Stimulated activated CD4-positive, alpha-beta T cell treated with anti-CD3 and anti-CD28 coated beads, Interleukin-1b, Interleukin-23, amount 100 ng/mL, for 48 hours (primary cell): ENCODE measurements at places on chromosomes 1 and 21.
A peak's percentile ranks its signal among the peaks of the same experiment; 100 is the strongest.

DNA sequence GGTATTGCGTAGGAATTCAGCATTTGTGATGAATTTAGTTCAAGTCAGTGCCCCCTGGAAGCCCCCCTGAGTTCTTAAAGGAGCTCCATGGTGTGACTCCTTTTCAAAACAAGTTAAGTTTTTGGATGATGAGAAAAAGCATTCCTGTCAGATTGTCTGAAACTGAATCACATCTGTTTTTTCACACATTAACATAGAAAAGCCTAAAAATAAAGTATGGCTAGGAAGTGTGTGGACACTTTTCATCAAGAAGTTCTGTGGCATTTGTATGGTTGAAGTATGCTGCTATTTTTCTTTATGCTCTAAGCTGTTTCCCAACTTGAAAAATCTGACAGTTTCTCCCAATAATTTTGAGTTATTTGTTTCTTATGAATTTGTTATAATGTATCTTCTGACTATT, 33.7 kb downstream of the PRDM2 start:
- DNase-seq, result no peak

DNA sequence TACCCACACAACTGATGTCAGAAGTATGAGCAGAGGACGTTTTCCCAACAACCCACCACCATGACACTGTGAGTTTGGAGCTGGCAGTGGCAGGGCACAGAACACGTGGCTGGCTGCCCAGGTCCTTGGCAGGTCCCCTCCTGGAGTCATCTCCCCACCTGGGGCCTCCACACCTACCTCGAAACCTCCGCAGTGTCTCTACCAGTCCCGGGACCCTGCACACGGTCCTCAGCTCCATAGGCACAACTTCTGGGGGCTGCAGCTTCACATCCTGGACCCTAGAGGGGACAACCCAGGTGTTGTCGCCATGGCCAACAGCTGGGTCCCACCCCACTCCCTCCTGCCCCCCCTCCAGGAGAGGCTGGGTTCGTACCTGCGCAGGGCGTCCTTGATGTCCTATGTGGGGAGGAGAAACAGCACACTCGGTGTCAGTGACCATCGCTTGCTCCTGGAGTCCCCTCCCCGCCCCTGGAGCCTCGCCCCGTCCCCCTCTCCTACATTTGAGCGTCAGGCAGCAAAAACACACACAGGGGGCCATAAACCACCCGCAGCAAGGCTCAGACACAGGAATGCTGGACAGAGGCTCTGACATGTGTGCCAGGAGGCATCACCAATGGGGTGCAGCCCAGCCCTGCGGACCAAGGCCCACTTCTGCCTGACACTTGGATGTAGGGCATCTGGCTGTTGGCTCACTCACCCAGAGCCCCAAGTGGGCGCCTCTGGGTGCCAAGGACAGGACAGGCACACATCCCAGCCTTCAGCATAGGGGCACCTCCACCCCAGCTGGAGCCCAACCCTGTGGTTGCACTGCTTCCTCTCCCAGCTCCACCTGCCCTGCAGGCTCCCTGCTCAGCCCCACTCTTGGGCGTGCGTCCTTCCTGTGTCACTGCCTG, 9.6 kb downstream of the TRIM11 start:
- DNase-seq, result no peak

DNA sequence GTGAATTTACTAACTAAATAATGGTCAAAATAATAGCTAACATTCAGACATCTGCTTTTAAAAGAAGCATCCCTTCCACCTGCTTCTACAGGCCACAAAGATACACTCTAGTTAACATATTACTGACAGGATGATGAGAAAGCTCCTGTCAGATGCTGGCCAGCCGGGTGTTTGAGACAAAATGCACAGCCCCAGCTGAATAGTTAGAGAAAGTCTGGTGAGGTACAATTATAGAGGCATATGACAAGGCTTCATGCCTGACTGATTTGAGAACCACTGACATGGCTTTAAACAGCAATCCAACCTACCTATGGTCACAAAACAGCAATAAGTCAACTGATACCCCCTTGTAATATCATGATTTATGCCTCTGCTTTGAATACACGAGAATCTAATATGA, 137.0 kb downstream of the DENND1B start:
- no peak for DNase-seq

DNA sequence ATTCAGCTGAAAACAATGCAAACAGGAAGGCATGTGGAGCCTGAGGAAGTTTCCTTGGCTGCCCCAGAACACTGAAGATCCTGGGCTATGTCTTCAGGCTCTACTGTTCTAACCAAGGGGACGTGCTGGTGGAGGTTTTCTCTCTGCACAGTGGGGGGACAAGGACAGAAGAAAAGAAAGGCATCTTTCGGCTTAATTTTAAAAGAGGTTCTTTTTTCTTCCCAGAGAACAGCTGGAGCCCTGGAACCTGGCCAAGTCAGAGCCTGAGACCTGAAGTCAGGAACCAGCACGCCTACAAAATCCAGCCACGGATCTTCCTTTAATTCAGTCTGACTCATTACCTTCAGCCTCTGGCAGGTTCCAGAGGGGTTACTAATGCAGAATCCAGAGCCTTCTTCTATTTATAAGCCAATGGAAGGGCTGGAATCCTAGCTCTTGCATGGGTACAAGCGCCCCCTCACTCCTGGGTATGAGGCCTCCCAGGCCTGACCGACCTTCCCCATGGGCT, 19.8 kb downstream of the CTNNBIP1 start:
- no peak for DNase-seq

DNA sequence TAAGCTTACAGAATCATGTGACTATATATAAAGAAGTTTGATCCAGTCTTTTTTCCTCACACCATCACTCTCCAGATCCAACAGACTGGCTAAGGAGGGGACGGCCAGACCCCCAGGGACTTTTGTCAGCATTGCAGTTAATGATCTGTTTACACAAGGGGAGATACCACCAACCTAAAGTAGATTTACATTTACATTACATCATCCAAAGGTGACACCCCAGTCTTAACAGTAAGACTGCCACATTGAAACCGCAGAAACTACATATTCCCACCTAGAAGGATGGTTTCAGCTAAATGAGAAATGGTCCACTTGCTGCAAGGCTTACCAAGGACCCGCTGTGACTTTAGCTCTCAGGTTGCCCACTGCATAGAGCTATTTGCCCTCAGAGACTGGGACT, 3.4 kb downstream of the RCAN1 start:
- DNase-seq, result no peak

DNA sequence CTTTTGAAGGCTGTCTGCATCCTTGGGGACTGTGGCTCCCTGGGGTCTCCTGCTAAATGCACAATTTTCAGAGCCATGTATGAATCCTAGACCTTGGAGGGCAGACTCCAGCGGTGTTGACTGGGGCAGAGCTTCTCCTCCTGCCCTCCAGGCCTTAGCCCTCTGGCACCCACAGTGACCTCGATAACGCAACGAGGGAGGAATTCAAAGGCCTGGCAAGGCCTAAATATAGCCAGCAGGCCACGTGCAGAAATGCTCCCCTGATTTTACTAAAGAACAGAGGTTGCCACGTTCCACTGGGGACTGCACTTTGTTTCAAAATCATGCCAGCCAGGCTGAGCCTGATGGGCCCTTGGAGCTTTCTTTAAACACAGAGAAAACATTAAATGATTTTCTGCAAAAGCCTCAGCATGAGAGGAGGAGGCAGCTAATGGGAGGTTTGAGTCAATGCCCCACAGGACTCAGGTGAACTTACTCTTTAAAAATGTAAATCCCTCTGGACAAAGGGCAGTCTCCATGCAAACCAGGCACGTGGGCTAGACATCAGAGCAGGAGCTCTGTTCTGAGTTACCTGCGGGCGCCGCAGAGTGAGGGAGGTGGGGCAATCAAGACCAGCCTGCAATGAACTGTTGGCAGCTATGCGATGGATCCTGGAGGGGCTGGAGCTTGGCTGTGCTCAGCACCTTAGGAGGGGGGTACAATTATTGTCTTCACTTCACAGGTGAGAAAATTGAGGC, 28.0 kb downstream of the GRIK3 start:
- DNase-seq, result no peak

GRCh38 chr1:77825131-77825709, 45.8 kb downstream of the MIGA1 start:
- DNase-seq, result peak; percentile 8

DNA sequence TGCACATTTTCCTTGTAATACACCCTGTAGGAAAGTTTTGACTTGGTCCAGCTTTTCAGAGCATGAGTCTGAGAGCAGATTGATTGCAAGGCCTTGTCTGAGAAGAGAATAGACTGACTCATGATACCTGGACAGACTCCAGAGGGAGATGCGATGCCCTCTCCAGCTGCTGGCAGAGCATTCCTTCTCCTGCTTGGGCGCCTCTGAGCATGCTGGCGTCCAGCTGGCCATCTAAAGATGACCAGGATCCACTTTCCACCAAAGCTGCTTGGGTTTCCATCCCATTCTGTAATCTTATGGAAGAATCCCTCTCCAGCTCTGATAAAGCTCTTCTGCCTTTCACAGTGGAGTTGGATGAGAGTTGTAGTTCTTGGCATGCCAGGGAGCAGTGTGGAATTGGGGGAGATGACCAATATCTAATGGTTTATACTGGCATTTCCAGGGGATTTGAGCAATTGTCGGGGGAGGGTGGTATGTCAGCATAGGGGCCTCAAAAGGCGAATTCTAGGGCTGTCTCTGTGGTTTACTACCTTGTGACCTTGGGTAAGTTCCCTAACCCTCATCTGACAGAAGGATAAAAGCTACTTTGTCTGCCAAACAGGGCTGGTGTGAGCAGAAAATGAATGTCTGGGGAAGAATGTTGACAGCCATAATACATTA, 19.5 kb downstream of the SZRD1 start:
- no peak for DNase-seq

DNA sequence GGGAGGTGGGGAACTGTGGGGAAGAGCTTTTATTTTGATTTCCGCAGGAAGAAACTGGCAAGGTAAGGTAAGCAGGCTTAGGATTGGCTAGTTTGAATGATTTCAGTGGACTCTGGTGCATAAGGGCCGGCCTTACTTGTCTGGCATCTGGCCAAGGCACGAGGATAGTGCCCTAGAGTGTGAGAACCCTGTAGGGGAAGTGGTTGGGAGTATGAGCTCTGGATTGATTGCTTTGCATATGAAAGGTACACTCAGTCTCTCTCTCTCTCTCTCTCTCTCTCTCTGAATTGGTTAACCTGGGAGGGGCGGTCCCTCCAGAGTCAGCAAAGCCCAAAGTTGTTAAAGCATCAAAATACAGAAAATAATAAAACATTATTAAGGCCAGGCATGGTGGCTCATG, 463.0 kb downstream of the SIPA1L2 start:
- no peak for DNase-seq

GRCh38 chr1:179937668-179938254, 16.8 kb upstream of the CEP350 start:
- no peak for DNase-seq

GRCh38 chr1:75327395-75327794, 193.2 kb downstream of the LHX8 start:
- no peak for DNase-seq

GRCh38 chr1:184112176-184112948, 60.8 kb downstream of the TSEN15 start:
- no peak for DNase-seq

GRCh38 chr1:175678471-175678870, 64.9 kb downstream of the TNR start:
- DNase-seq, result no peak

DNA sequence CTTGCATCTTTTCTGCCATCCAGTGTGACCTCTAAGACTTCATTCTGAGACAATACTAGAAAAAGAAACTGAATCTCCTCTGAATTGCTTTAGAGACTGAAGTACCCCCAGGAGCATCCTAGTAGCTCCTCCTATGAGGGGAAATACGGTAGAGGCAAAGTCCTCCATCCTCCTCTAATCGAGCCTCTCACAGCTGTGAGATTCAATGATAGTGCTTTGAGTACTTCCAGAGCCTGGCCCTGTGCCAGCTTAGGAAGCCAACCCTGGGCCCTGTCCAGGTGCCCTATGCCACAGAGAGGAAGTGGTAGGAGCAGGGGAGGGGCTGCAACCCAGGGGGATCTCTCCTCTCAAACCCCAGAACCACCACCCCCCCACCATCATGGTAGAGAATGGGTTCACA, 10.7 kb downstream of the RORC start:
- DNase-seq, result no peak

DNA sequence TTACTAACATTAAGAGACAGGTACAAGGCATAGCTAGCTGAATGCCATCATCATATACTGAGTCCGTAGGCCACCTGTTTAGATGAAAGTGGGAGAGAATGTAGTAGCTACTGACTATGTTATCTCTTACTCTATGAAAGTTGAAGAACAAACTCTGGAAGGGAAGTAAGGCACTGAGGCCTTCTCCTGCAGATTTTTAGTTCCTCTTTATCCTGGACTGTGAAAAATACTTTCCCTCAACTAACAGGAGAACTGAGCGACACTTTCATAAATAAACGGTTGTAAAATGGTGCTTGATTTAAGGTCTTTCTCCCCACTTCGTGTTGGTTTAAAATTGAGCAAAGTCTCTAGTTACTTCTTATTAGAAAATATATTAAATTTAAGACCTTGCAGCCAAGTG, 101.9 kb downstream of the FNBP1L start:
- DNase-seq, result no peak

- no peak for DNase-seq
Measured at GRCh38 chr1:189409774-189410173, 1067.9 kb downstream of the BRINP3 start.

DNA sequence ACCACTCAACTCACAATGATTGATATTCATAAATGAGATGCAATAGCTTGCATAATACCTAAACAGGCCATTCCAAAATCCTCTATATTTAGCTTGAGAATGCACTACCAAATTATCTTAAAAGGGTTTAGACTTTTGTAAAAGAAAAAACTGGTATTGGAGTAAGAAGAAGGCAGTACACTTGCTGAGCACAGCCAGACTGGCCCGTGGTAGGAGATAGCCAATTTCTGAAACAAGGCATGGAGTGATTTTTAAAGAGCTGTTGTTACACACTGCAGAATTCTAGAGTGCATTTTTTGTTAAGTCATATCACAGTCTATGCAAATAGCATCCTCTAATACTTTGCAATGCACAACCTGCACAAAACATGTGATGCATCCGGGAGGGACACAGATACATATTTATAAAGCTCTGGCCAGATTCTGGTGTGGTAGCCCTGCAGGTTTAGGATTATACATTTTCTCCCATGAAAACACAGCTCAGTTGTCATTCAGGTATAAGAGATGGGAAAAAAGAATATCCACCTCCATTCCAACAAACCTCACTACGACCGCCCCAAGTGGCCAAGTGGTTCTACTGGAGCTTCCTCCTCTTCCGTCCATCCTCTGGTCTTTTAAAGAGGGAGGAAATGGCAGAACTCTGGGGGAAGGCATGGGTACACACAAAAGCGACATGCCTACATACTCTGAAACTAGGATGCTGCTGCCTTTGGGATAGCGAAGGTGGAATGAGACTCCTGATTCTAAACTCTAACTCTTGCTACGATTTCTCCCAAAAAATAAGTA, 40.8 kb downstream of the BCAR3 start:
- no peak for DNase-seq

DNA sequence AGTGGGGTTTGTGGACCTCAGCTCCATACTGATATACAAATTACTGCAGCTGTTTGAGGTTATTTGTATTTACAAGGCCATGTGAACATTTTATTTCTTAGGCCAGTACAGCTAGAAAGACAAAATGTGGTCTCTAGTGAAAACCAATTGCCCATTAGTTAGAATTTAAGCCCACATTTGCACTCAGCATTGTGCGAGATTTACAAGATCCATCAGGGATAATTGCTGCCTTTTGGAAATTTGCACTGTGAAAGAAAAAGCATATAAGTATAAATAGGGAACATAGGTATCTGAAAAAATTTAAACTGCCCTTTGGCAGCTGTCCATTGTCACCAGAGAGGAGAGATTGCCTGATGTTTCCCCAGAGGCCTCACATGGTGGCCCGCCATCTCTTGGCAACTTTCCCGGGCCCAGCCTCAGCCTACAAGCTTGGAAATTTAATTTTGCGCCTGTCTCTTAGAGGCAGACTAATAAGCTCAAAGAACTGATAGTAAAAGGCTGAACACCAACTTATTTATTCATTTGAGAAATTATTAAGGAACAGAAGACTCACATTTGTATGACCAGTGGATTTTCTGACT, 120.7 kb downstream of the MAP3K21 start:
- no peak for DNase-seq
